ENCODE measurements at places on chromosomes 11 and 22. TPM values are rescaled to one million over a fixed set of nuclear protein-coding genes. Genes with fewer than 3 reads are reported as not detected.
A peak's percentile ranks its signal among the peaks of the same experiment; 100 is the strongest.

- no peak overlapping the region for H3K27ac ChIP-seq
- H3K36me3 ChIP-seq, result no peaks in the 10 kb centered on the region
- DNase-seq, result peak; percentile 85
- peaks cover 7% of the 10 kb centered on the region for H3K4me1 ChIP-seq
- no peak overlapping the region for H3K4me3 ChIP-seq
Observed at GRCh38 chr22:27250886-27251285, 550.7 kb downstream of the MN1 start.

DNA sequence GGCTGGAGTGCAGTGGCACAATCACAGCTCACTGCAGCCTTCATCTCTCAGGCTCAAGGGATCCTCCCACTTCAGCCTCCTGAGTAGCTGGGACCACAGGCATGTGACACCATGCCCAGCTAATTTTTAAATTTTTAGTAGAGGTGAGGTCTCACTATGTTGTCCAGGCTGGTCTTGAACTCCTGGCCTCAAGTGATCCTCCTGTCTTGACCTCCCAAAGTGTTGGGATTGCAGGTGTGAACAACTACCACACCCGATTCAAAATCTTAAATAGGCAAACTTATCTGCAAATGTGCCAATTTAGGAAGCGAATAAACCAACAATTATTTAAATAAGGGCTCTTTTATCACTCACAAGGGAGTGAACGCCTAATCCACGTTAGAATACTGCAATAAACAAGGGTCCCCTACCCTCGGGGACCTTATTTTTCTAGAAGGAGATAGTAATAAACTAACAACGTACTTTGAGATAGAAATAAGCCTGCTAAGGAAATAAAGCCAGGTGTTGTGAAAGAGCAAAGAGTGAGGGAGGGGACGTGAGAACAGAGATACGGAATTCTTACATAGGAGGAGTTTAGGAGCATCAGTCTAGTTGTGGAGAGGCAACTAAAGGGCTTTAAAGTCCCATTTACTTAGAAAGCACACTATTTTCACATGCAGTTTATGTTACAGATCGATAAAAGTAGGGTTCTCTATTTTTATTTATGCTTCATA, 3.0 kb upstream of the WEE1 start:
- H3K27ac ChIP-seq, result peak overlapping the region; percentile 62
- no peak for DNase-seq
- H3K4me3 ChIP-seq, result no peak overlapping the region
- H3K36me3 ChIP-seq, result no peaks in the 10 kb centered on the region

Gene HTR3A
- total RNA-seq, result 0.43 TPM

Gene SNX32
- total RNA-seq, result 0.77 TPM

Gene VSTM5
- total RNA-seq, result 0.37 TPM

DNA sequence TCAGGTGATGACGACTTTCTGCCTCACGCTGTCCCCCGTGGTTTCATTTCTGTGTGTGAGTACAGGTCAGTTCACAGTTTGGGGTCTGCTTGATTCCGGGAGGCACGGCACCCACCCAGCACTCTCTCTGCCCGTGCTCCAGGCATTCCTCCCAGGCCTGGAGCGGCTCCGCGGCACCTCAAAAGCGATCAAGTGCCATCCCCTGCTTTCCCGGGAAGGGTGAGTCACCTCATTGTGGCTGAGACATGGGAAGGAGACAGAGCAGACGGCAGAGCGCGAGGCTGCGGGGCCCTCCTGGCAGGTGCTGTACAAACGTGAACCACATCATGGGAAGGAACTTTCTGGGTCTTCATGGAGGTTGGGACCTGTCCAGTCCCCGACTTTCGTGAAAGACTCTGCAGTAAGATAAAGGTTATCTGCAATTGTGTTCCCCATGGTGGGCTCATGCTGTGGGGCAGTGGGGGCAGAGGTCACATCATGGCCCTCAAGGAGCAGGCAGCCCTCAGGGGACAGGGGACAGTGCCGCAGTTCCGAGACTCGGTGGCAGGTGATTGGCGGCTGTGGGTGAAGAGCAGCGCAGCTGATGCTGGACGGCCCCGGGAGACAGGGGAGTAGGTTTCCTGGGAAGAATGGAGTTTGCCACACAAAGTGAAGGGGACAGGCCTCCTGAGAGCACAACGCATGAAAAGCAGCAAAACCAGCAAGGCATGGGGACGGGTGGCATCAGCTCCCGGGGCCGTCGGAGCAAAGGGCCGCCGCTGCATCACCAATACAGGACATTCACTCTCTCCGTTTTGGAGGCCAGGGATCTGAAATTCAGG, 65.3 kb downstream of the CELSR1 start:
- no peak overlapping the region for H3K4me3 ChIP-seq
- H3K4me1 ChIP-seq, result no peaks in the 10 kb centered on the region
- no peak overlapping the region for H3K27ac ChIP-seq
- H3K27me3 ChIP-seq, result no peaks in the 10 kb centered on the region

Gene ANO5
- total RNA-seq, result 2.8 TPM

Gene CRYAB
- total RNA-seq, result 12.0 TPM

DNA sequence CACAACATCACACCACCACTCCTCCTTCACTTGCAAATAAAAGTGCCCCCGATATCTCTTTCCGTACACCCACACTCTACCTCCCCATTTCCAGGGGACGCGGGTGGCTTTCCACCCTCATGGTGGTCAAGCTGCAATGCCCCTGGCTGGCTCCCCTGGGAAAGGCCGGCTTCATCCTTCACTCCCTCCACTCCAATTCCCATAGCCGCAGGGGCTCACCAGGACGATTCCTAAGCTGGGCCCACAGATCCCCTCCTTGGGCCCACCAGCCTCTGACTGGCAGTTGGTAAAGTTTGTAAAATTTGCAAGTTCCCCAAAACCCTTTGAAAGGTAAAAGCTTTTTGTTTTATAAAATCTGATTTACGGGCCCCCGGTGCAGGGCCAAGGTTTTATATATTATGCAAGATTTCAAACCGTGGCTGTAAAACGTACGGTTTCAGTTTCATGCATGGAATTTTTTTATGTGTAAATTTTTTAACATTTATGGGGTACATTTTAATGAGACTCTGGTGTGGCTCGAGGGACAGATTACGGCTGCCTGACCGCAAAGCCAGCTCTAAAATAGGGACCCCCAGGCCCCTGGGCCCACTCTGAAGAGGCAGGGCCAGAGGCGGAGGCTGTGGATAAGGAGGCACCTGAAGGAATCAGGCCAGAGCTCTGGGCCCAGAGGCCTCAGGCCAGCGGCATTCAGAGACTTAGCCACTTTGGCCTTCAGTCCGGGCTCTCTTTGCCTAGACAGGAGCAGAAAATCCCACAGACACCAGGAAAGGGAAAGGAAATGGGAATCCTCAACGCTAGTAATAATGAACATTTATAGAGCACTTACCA, 106.5 kb downstream of the FEZ1 start:
- no peaks in the 10 kb centered on the region for H3K27me3 ChIP-seq
- H3K27ac ChIP-seq, result no peak overlapping the region
- H3K4me1 ChIP-seq, result peaks cover 9% of the 10 kb centered on the region
- no peaks in the 10 kb centered on the region for H3K36me3 ChIP-seq

Gene SCGB2A2
- not detected for total RNA-seq

Gene C1QTNF5
- 28.6 TPM for total RNA-seq

GRCh38 chr11:32071811-32072210, 19.1 kb upstream of the RCN1 start:
- no peaks in the 10 kb centered on the region for H3K4me1 ChIP-seq
- peak; percentile 70 for DNase-seq
- no peaks in the 10 kb centered on the region for H3K36me3 ChIP-seq
- no peak overlapping the region for H3K27ac ChIP-seq

- no peak for DNase-seq
- H3K4me1 ChIP-seq, result no peaks in the 10 kb centered on the region
- no peak overlapping the region for H3K4me3 ChIP-seq
- H3K36me3 ChIP-seq, result no peaks in the 10 kb centered on the region
Observed at GRCh38 chr11:26410706-26411366, 78.9 kb downstream of the ANO3 start.

DNA sequence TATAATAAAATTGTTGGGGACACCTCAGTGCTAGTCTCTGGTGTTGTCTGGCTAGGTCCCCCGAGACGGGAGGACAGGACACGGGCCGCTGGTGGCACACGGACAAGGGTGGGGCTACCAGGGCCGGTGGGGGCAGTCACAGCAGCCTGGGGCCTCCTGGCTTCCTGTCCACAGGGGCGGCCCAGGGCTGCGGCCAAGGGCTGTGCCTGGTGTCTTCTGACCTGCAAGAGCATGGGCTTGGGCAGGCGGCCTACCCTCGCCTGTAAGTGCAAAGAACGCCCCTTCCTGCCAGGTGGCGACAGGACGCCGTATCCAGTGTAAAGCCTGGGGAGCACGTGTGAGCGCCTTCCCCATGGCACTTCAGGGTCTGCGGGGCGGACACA, 3.6 kb downstream of the LRFN4 start:
- H3K27me3 ChIP-seq, result no peaks in the 10 kb centered on the region
- no peak overlapping the region for H3K4me3 ChIP-seq
- no peak for DNase-seq
- no peaks in the 10 kb centered on the region for H3K36me3 ChIP-seq
- peaks cover 3% of the 10 kb centered on the region for H3K4me1 ChIP-seq
- H3K27ac ChIP-seq, result no peak overlapping the region

DNA sequence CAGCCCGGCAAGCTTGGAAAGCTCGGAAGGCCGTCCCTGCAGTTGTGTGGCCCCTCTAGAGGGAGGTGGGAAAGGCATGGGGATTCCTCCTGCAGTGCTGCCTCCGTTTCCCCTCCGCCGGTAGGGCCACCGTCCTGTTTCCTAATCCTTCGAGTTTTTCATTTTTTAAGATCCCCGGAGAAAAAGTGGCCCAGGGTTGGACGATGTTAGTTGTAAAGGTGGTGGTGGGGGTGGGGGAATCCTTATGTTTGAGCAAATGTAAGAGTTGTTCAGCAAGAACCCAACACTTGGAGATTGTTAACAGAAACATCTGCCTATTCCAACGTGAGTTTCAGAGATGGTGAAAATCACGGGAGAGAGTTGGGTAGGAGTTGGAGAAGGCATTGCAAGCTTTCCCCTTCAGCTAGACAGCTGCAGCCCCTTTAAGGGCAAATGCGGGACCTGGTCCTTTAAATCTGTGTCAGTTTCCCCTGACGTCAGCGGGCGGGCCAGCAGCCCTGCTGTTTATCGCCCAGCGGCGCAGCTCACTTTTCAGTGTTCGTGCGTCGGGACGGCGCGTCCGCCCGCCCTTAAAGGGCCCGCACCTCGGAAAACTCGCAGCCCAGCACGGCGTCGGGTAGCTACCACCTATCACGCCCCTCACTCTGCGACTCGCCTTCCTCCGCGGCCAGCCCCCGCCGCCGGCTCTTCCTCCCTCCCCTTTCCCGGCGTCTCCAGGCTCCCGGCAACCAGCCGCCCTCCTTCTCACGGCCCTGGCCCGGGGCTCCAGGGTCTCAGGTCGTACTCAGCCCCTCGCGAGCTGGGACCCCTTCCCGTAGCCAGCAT, at the start of gene SIDT2:
Gene SIDT2 (plus strand): TSS at position 534 of the 825 bp plus-strand sequence. CDS start 521 bp downstream, outside the sequence.
- H3K4me3 ChIP-seq, result peak within 1 kb of the TSS; percentile 91
- H3K4me1 ChIP-seq, result peaks cover 11% of the 10 kb centered on the region
- H3K27me3 ChIP-seq, result no peaks in the 10 kb centered on the region
- H3K27ac ChIP-seq, result peak within 1 kb of the TSS; percentile 97
- peak; percentile 98 for DNase-seq

Gene RAB39A
- total RNA-seq, result 3.6 TPM

- H3K36me3 ChIP-seq, result peaks cover 13% of the 10 kb centered on the region
- DNase-seq, result no peak
- H3K27me3 ChIP-seq, result no peaks in the 10 kb centered on the region
- no peaks in the 10 kb centered on the region for H3K4me1 ChIP-seq
- peak overlapping the region; percentile 98 for H3K27ac ChIP-seq
- peak overlapping the region; percentile 37 for H3K4me3 ChIP-seq
Observed at GRCh38 chr11:65859812-65860277, 388 bp upstream of the MUS81 start.

Gene INSC
- 0.89 TPM for total RNA-seq

DNA sequence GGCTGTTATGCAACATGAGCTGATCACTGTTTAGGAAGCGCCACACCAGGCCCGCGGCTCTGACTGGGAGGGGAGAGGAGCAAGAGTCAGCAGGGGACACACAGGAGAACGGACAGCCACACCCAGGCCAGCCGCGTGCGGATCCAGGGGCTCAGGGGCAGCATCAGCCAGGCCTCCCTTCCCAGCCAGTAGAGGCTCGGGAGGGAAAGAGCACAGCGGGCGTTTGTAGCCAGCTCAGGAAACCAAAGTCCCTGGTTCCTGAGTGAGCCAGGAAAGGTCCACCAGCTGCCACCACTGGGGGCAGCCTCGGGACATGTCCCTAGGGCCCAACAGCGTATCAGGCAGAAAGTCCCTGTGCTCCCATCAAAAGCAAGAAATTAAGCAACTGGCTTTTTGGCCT, 71.8 kb upstream of the PITPNB start:
- peaks cover 3% of the 10 kb centered on the region for H3K4me1 ChIP-seq
- DNase-seq, result peak; percentile 34
- no peak overlapping the region for H3K4me3 ChIP-seq
- no peaks in the 10 kb centered on the region for H3K27me3 ChIP-seq
- H3K36me3 ChIP-seq, result peaks cover 32% of the 10 kb centered on the region

GRCh38 chr11:121576531-121576930, 123.8 kb upstream of the SORL1-AS1 start:
- H3K4me1 ChIP-seq, result no peaks in the 10 kb centered on the region
- no peaks in the 10 kb centered on the region for H3K27me3 ChIP-seq
- peak; percentile 47 for DNase-seq
- no peak overlapping the region for H3K4me3 ChIP-seq
- peaks cover 13% of the 10 kb centered on the region for H3K36me3 ChIP-seq

Gene DDTL
- total RNA-seq, result 3.5 TPM

Gene MISFA
- 3.5 TPM for total RNA-seq

DNA sequence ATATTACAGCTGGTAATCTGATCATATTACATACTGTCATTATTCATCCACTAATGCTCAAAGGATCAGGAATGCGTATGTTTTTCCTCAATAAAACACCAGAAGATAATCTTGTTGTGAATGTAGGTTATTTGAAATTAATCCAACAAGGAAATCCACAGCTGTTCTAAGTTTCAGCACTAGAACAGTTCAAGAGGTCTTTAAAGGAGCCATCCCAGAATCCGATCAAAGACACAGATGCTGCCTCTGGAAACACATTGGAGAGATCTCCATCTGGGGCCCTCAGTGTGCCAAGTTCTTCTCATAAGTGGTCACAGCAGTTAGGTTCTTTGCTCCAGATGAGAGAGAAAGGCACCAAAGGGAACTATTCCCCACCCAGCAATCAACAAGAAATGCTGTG, 1955.1 kb upstream of the RAG2 start:
- no peaks in the 10 kb centered on the region for H3K36me3 ChIP-seq
- no peak overlapping the region for H3K27ac ChIP-seq
- no peaks in the 10 kb centered on the region for H3K27me3 ChIP-seq
- no peaks in the 10 kb centered on the region for H3K4me1 ChIP-seq
- DNase-seq, result peak; percentile 19

GRCh38 chr11:45215098-45215865, 68.8 kb downstream of the PRDM11 start:
- DNase-seq, result no peak
- H3K36me3 ChIP-seq, result peaks cover 18% of the 10 kb centered on the region
- peak overlapping the region; percentile 18 for H3K27ac ChIP-seq
- H3K4me3 ChIP-seq, result no peak overlapping the region

Data from lung (tissue), 17 donors.